NCI-H1417 treated with DMSO at 0.1 percent for 48 hours (cell line): ENCODE measurements at places on chromosomes 12 and 14.

DNA sequence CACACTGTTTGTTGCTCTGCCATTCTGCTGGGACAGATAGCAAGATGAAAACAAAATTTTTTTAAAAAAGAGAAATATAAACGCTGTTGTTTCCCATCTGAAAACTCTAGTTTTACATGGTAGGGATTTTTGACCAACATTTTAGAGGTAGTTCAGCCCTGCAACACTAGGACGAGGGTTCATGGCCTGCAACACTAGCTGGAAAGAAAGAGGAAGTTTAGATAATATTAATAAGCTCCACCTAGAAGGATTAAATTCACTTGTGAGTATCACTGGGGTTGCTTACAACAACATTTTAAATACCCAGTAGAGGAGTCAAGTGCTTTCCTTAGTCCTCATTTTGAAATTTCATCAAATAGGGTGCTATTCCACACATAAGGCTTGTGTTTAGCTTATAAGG is 68.2 kb downstream of the SRGAP1 start:
- DNase-seq, result no peak

- DNase-seq, result no peak
These were observed 9.5 kb upstream of the PRKD1 start for GRCh38 chr14:29937116-29937515.

GRCh38 chr12:62978768-62979167 is 43.8 kb upstream of the PPM1H start:
- no peak for DNase-seq

DNA sequence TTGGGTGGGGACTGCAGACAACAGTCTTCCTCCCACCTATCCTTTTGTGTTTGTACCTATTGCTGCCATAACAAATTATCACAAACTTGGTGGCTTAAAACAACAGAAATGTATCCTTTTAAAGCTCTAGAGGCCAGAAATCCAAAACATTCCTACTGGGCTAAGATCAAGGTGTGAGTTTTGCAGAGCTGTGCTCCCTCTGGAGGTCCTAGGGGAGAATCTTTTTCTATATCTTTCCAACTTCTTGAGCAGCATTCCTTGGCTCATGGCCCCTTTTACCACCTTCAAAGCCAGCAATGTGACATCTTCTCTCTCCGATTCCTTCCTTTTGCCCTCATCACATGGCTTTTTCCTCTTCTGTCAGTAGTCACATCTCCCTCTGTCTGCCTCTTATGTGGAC is 190.6 kb downstream of the TTC8 start:
- no peak for DNase-seq

DNA sequence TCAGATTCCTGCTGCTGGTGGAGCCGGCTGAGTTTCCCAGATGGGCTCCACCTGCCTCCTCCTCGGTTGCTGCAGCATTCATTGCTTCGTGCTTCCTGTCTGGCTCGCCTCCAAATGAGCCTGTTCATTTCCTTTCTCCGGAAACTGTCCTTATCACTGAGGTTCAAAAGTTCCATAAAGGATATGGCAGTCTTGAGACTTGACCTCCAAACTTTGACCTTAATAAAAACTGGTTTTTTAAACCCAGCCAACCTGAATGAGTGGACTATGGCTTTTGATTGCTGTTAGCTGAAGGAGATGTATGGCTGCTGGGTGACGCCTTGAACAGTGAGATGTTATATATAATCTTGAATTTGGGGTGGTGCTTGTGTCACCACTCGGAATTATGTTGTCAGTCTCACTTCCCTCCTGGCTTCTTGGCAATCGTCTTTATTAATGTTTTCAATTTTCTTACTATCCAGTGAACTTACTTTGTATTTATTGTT is 62.7 kb downstream of the RASSF3 start:
- DNase-seq, result no peak

- DNase-seq, result no peak
These were observed 1.4 kb downstream of the DUSP6 start for GRCh38 chr12:89350630-89351488.

- no peak for DNase-seq
These were observed 70.3 kb downstream of the ACTN1 start for GRCh38 chr14:68908803-68909202.

DNA sequence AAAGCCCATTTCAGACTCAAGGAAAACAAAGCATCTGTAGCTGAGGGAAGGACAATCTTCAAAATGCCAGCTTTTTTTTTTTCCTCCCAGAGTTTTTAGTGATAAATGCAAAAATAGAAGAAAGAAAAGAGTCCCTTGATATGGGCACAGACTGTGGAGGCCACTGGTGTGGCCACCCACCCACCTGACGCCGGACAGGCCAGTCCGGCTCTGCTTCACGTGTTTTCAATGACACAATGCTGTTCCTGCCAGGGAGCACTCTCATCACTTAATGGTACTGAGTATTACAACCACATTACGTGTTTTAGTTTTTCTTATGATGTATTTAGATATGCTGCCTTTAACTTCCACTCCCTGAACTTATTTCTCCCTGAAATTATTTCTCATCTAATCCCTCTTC is 155.7 kb upstream of the HIF1A start:
- no peak for DNase-seq

- no peak for DNase-seq
These were observed 31.2 kb downstream of the TMCC3 start for GRCh38 chr12:94618995-94619695.

DNA sequence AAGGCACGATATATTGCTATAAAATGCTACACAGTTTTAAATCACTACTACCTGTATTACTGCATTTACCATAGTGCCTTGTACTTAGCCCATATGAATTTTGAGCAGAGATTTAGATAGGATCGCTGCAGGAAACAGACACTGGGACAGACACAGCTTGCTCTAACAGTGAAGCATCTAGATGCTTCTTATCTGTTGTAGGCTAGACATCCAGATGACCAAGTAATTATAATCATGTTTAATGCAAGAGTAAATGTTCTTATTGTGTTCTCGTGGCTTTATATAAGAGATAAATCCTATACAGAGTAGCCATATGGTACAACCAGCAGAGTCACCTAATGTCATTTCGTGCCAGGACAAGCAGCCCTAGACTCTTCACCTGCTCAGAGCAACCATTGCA is 92.8 kb downstream of the ASCL1 start:
- no peak for DNase-seq

DNA sequence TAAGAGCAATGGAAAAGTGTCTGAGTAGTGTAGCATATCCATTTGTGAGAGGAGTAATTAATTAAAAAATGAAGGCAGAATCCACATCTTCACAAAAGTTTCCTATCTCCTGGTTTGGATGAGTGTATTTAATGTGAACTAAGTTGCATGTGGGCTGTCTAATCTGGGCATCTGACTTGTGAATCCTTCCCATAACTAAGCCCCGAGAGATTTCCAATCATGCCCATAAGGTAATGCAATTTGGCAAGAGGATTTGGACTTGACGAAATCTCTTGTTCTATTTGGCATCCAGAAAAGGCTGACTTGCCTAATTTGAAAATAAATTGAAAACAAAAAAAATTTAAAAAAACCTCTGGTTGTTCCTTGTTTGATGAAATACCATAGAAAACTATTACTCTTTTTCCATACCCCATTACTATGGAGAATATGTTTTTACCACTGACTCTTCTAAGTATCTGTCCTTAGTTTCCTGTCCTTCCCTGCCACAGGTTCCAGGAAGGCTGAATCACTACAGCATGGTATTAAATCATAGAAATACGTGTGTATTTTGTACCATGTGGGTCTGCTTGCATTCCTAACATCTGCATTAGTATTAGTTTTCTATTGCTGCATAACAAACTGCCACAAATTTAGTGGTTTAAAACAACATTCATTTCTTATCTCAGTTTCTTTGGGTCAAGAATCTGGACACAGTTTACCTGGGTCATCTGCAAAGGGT is 48.4 kb downstream of the ETV6 start:
- no peak for DNase-seq

DNA sequence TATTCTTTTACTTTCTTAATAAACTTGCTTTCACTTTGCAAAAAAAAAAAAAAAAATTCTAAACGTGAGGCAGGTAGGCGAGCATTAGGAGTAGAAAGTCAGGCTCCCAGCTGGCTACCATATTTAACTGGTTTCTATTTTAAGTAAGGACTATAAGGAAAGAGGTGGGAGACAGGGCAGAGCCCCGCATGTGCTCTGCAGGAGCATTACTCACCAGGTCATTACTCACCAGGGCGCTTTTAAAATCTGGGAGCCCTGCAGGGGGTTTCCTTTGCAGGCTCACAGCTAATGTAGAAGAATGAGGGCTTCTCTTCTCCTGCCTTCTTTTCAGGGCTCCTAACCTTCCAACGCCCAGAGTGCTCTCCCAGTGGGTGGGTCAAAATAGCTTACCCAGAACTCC is 14.0 kb upstream of the DPF3 start:
- DNase-seq, result no peak

- no peak for DNase-seq
These were observed 26.2 kb downstream of the SUSD6 start for GRCh38 chr14:69637503-69638031.

DNA sequence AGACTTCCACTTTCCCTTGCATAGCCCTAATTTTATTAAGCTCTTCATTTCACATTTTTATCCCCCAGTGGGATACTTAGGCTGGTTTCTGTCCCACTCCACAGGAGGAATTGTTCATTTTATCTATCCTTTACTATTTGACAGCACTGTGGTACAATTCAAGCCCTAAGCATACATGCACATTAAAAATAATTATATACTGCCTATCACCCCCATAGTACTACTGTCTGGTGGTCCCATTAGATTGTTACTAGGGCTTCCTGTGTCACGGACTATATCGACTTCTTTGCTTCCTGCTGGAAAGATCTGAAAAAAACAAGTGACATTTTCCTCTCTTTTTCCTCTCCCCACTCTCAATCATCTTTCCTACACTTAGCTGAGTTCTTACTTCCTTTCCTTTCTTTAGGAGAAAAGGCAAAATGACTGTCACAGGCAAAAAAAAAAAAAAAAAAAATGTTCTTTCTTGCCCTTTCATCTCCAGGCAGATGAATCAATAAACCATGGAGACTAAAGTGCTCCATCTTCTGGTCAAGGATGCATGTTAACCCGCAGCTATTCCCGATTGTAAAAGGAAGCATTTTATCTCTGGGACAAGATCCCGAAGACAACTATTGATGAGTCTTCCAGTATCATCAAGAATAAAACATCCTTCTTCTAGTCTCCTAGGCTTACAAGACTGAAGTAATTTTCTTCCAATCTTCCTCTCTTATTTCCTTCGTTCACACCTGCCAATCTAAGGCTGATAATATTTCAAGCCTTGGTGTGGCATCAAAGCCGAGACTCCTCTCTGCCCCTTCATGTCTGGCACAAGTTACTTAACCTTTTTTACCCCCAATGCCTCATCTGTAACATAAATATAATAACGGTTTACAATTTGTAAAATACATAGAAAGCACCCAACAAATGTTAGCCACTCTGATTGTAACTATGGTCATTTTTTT is 94.4 kb upstream of the PLEKHG7 start:
- DNase-seq, result no peak

- no peak for DNase-seq
These were observed 17.1 kb upstream of the TSPAN11 start for GRCh38 chr12:30909349-30910037.

- DNase-seq, result no peak
These were observed 50.7 kb upstream of the DLK1 start for GRCh38 chr14:100675699-100676684.

DNA sequence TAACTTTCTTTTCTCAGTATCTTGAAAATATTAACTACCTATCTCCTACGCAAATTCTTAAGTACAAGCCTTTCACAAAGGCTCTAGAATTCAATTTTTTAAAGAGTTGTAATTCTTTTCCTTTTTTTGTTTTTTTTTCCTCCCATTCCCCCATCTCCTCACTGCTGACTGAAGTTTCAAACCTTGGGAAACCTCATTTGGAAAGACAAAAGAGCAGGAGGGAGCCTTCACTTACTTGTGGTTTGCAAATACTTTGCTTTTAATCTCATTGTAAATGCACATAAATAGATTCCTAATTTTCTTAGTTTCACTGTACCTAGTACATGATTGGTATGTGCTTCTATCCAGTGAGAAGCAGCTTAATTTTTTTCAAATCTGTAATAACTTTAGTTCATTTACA is 15.8 kb upstream of the PTGDR start:
- no peak for DNase-seq

DNA sequence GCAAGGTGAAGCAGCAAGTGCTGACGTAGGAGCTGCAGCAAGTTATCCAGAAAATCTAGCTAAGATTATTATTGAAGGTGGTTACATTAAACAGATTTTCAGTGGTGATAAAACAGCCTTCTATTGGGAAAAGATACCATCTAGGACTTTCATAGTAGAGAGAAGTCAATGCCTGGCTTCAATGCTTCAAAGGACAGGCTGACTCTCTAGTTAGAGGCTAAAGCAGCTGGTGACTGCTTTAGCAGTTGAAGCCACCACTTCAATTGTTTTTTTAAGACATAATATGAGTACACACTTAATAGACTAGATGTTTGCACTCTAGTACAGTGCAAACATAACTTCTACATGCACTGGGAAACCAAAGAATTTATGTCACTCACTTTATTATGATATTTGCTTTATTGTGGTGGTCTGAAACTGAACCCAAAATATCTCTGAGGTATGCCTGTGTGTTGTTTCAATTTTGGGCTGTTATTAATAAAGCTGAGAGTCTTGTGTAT is 1026.9 kb upstream of the FOXG1 start:
- DNase-seq, result no peak

- no peak for DNase-seq
These were observed 41.9 kb downstream of the PAWR start for GRCh38 chr12:79648881-79649280.

DNA sequence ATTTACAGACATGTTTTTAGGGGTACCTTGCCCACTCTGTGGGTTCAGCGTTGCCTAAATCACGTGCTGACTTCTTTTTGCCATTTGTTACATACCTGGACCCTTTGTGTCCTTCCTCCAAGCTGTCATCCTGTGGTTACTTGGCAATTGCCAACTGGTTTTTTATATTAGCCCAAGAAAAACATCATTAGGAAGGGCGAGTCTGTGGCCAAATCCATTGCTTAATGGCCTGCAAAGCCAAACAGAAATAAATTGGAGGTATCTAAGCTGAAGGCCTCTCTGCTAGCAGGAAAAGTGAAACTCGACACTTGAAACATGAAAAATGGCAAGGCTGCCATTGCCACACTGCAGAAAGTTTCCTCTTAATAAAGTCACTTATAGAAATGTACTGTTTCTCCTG is 190.4 kb downstream of the NUAK1 start:
- DNase-seq, result no peak

DNA sequence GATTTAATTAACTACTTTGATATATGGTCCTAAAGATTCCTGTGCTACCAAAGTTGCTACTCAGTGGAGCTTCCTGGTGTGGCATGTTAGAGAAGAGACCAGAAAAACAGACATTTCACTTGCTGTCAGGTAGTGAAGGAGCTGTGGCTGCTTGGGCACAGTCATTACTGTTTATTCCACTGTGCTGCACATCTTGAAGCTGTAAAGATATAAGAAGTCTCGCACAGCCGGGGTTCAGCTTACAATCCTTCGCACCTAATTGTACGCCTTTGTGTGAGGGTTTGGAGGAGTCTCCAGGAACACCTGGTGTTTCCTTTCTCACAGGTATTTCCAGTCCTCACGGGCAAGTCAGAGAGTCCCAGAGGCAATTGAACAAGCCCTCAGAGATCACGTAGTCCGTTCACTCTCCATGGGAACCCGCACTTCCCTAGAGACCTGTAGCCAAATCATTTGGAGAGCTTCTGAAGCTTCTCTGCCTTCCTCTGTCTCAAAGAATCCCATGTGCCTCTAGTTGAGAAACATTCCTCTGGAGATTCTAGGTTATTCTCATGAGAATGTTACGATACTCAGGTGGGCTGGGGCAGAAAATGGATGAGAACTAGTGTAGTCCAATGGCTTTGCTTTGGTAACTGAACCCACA is 4.1 kb downstream of the EVL start:
- no peak for DNase-seq

GRCh38 chr12:92110083-92110640 is 35.5 kb downstream of the BTG1 start:
- DNase-seq, result no peak

GRCh38 chr12:31519511-31519910 is 71.4 kb downstream of the DENND5B start:
- DNase-seq, result no peak
